Activated naive CD4-positive, alpha-beta T cell treated with anti-CD3 and anti-CD28 coated beads, Interleukin-2, amount 50 U/mL, for 16 hours (primary cell): ENCODE measurements at places on chromosomes 2 and 18.

GRCh38 chr2:217208867-217209266 lies 349.0 kb upstream of the TNP1 start:
- DNase-seq: no peak

GRCh38 chr18:11518788-11519685 lies 90.4 kb upstream of the SLC35G4 start:
- peak; percentile 26 for DNase-seq

GRCh38 chr2:74857215-74857614 lies 23.3 kb downstream of the HK2 start:
- no peak for DNase-seq

GRCh38 chr2:60560734-60561644 lies 7.5 kb upstream of the BCL11A start:
- no peak for DNase-seq

DNA sequence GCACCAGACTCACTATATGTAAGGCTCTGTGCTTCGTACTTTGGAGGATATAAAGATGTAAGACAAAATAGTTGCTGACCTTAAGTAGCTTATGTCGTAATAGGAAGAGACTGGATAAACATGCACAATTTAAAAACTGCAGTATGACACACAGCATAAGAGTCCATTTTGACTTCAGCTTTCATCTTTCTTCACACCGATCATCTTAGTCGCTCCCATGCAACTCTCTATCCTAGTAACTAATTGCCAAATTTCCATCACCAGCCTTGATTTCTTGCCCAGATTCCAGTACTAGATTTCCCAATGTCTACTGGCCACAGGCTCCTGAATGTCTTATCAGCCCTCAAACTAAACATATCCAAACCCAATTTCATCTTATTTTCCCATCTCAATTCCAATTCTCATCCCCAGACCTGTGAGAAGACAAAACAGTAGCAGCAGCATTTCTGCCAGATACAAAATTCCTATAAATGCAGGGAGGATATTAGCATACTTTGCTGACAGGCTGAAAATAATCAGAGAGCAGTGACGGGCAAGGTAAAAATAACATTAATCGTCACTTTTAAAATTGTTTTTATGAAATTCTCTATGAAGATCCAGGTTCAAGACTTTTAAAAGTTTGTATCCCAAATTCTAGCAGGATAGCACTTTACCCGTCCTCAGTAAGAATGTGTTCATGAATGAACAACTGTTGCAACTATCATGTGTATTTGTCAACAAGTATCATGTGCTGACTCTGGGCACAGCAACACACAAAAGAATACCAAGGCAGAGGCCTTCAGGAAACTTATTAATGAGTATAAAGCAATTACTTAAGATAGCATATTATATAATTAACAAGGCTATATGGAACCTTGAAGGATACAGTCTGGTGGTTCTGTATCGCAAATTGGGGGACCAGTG lies 42.2 kb downstream of the KIDINS220 start:
- DNase-seq: no peak
